Lower leg skin (tissue), 4 donors: ENCODE measurements at places on chromosomes 7 and 10.

DNA sequence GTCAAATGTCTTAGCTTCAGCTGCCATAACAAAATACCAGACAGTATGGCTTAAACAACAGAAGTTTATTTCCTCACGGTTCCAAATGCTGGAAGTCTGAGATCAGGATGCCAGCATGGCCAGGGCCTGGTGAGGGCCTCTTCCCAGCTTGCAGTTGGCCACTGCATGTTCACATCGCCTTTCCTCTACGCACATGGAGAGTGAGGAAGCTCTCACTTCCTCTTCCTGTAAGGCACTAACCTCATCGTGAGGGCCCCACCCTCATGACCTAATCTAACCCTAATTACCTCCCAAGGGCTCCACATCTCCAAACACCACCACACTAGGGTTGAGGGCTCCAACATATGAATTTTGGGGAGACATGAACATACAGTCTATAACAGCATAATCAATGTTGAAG is 14.4 kb downstream of the ZNF33B start:
- DNase-seq = no peak

DNA sequence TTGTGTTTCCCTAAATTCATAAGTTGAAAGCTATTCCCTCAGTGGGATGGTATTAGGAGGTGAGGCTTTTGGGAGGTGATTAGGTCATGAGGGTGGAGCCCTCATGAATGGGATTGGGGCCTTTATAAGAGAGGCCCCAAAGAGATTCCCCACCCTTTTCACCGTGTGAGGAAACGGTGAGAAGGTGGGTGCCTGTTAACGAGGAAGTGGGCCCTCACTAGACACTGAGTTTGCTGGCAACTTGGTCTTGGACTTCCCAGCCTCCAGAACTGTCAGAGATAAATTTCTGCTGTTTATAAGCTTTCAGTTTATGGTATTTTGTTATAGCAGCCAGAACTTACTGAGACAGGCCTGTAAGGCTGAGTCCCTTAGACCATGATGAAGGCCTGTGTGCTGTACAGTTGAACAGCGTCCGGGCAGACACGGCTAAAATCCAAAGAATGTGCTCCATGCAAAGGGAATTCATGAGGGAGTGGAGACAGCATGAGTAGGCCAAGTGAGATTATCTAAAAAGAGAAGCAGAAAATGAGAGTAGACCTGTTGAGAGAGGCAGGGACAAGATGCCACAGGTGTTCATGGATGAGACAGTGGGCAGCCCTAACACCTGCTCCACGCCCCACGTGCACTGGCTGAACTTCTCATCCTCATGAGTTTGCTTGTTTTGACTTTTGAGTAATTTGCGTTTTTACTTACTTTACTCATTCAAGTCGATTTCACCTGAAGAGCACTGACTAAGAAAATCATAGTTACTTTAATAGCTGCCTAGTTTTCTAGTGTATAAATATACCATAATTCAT is 66.9 kb upstream of the SFMBT2 start:
- DNase-seq = no peak

DNA sequence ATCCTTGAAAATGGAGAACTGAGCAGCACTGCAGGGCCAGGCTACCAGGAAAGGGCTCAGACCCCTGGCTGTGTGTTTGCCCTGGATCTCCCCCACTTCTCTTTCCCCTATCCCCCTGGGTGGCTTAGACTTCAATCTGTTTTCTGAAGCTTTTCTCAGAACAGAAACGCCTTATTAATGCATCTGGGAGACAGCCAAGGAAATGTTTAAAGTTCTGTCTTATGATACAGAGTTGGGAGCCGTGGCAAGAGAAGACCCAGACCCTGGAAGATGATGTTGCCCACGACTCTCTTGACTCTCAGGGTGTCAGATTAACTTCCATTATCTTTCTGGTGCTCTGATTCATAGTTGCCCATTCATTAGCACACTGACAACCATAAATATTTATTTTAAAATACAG is 107.1 kb downstream of the EBLN1 start:
- DNase-seq = no peak

- DNase-seq = no peak
Observed at GRCh38 chr10:121425623-121426022, 172.6 kb downstream of the FGFR2 start.

DNA sequence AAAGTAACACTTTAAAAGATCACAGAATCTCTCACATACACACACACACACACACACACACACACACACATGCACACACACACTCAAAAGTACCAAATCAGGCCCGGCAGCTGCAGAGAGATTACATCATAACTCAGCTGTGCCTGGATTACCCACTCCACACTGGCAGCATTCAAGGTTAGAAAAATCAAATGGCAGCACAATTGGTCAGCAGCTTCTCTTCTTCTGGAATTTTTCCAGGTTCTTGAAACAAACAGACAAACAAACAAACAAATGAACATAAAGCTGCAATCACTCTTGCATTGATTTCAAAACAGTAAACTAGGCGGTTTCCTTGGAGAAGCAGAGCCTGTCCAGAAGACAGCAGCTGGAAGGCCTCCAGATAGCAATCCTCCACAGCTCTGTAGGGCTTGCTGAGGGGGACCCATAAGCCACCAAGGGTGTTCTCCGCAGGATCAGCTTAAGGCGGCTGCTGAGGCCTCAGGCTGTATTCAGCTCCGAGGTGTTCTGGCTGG is 24.5 kb upstream of the FAM133B start:
- DNase-seq = no peak

DNA sequence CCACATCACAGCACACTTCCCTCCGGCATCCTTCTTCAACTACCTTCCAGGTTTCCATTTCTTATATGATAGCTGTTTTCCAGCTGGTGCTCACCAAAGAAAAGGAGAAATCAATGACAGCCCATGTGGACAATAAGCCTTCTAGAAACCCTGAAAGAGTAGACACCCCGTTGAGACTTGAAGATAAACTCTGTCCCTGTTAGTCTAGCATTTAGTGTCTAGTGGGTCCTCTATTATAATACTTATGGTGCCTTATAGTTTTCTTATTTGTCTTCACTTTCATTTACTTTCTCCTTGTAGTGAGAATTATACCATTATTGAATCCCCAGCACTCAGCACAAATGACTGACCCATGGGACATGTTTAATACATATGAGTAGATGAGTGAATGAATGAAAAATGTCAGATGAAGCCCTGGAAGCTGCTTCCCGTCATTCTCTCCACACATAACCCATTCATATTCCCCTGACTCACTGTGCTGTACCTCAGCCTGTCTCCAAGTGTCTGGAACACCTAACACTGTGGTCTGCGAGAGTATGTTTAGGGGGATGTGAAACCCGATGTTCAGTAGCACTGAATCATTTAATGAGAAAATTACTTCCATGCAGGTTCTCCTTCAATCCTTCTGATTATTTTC is 377.6 kb downstream of the GPR158 start:
- DNase-seq = no peak

DNA sequence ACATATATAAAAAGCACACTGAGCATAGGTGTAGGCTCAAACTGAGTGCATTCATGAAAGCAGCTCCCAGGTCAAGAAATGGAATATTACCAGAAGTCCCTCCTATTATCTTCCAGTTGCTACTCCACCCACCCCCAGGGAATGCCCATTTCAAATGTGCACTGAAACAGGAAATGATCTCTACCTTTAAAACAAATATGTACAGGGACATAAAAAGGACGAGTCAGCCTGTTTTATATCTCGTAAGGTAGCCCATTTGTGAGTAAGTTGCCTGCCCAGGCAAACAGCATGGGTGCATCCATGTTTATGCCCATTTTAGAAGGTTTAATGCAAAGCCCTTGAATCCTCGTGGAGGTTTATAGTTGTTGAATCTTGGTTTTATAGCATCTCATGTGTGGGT is 10.4 kb downstream of the FFAR4 start:
- DNase-seq = no peak

GRCh38 chr7:152587366-152587765 is 88.6 kb downstream of the XRCC2 start:
- no peak for DNase-seq

- DNase-seq = no peak
Observed at GRCh38 chr7:44621034-44621749, 14.8 kb downstream of the OGDH start.

GRCh38 chr7:150400008-150400787 is 21.1 kb downstream of the ZNF775 start:
- no peak for DNase-seq
